ENCODE measurements at places on chromosomes 5 and 9. TPM values are rescaled to one million over a fixed set of nuclear protein-coding genes. Genes with fewer than 3 reads are reported as not detected.

DELE1 gene
- 36.6 TPM for total RNA-seq

NR4A3 gene
- total RNA-seq = 0.07 TPM

C9orf153 gene
- total RNA-seq = not detected

IL31RA gene
- total RNA-seq = 2.5 TPM

SLC34A1 gene
- total RNA-seq = not detected

PCDHGA3 gene
- 0.52 TPM for total RNA-seq

TAF11L4 gene
- total RNA-seq = not detected

GGTA1 gene
- not detected for total RNA-seq

IL6ST gene
- total RNA-seq = 61.6 TPM

NR2F1 gene
- total RNA-seq = 14.8 TPM

CDH18 gene
- total RNA-seq = not detected

SERINC5 gene
- total RNA-seq = 6.9 TPM

CCDC183 gene
- 0.06 TPM for total RNA-seq

TEK gene
- total RNA-seq = not detected

ARL15 gene
- 3.0 TPM for total RNA-seq

TRIM32 gene
- total RNA-seq = 18.3 TPM

C5orf58 gene
- not detected for total RNA-seq

SPINK4 gene
- total RNA-seq = not detected

SNX2 gene
- total RNA-seq = 50.1 TPM

PCDHGA7 gene
- total RNA-seq = 0.23 TPM

SLC6A18 gene
- total RNA-seq = not detected

HRH2 gene
- total RNA-seq = 0.29 TPM

CD72 gene
- 0.51 TPM for total RNA-seq

DNAJA1 gene
- 227 TPM for total RNA-seq

PRDM9 gene
- total RNA-seq = not detected

MEGF10 gene
- total RNA-seq = 0.52 TPM
